Stimulated activated CD4-positive, alpha-beta T cell treated with anti-CD3 and anti-CD28 coated beads, TNF-alpha, amount 100 ng/mL, for 24 hours (primary cell): ENCODE measurements at places on chromosomes 16 and 17.

GRCh38 chr16:11506741-11507305 lies 79.9 kb downstream of the LITAF start:
- no peak for DNase-seq

DNA sequence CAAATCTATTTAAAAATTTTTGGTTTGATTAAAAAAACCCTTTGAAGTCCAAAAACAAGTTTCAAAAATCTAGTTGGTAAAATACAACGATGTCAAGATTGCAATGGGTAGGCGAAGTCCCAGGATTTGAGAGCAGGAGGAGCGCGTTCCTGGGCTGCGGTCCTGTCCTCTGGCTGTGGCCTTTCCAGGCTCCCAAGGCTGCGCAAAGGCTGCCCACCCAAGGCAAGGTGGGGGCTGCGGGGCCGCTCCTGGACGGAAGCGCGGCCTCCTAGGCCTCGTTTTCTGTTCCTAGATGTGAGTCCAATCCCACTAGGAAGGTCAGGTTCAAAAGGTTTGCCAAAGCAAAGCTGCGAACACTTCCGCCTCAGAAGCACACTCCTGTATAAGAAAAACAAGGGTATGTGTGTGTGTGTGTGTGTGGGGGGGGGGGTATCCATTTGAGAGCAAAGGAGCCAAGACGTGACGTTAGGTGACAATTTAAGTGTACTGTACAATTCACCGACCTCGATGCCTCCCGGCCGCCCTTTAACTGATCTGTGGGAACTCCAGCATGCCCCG lies 9.2 kb downstream of the AHSP start:
- no peak for DNase-seq

DNA sequence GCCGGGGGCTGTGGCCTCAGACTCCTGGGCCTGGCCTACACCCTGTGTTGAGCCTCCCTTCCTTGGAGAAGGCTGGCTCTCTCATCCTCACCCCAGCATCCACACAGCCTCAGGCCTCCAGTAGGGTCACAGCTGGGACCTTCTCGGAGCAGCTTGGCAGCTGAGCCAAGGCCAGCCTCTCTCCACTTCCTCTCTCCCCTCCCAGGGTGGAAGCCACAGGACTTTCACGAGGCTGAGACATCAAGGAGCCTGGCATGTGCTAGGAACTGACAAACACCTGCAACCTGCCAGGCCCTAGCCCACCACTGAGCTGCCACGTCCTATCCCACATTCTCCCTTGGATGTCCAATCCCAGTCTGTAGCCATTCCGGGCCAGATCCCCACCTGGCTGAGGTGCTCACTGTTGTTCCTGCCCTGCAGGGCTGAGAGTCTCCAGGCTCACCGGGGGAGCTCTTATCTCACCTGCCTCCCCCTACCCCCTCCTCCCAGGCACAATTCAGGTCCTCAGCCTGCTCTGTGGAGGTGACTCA lies 3.1 kb downstream of the MMP15 start:
- DNase-seq = no peak

DNA sequence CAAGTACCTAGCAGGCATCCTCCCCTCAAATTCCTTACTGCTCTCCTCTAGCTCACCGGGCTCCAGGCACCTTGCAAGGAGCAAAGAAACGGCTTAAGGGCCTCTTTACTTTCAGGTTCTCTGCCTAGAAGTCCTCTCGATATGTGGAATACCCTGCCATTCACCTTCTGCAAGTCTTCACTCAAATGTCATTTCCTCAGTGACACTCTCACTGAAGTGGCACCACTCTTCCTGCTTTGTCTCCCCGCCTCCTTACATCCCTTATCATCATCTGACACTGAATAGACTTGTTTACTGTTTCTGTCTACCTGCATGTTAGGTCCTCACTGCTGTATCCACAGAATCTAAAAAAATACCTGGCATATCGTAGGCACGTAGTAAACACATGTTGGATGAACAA lies 947 bp downstream of the SLC7A6OS start:
- DNase-seq = no peak

DNA sequence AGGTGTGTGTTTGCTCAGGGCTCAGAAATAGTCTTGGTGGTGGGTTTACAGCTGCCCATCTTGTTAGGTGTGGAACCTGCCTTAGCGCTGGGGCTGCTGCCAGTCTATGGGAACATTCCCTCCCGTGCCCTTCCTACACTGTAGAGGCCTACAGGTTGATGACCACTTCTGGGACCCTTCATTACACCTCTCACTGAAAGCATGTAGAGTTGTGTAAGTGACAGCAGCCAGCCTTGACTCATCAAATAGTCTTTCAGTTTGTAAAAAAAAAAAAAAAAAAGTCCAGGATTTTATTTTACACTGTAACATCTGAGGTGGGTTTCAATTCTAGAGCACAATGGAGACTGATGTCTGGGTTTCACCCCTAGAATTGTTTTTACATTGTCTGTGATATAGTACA lies 193.9 kb downstream of the SPECC1 start:
- no peak for DNase-seq

- no peak for DNase-seq
These were observed 51.7 kb upstream of the LGALS9 start for GRCh38 chr17:27579304-27579703.

DNA sequence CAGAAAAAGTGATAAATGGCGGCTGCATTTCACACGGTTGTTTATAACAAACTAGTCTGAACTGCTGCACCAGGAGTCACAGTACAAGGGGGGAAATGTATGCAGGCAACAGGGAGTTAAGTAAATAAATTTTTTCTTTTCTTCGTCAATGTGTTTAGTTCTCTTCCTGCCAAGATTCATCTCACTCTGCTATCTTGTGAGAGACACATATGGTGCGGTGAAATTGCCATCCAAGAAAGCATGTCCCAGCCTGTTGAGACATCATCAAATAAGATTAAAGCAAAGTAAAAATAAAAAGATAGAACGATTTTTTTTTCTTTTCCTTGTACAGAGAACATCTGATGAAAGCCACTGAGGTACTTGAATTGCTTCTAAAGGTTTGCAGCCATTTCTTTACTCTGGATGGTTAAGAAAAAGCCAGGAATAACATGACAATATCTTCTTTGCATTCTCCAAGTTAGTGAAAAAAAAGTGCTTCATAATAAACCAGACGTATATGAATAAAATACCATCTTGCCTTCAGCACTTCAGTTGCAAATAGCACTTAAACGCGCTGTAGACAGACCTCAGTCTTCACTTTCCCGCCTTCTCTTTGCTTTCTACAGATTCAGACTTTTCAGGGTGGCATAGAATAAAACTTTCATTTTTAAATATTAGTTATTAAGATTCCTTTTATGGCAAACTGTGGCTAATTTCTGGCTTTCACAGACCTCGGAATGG lies 506.2 kb upstream of the ZFHX3 start:
- DNase-seq = no peak

DNA sequence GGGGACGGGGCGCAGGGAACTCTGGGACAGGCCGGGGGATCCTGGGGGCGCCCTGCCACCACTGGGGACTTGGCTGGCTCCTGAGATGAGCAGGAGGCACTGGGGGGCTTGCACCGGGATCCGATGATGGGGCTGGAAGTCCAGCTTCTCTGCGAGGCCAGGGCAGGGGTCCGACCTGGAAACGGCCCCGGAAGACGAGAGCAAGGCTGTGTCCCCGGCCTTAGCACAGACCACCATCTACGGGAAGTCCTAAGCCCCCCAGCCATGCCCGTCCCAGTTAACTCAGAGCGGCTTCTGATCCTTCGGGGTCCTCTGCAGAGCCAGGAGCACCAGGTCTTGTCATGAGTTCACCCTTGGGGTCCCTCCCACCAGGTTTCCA lies 573 bp downstream of the CDT1 start:
- no peak for DNase-seq

GRCh38 chr17:40321961-40322357 lies 13.0 kb downstream of the RARA start:
- DNase-seq = no peak

DNA sequence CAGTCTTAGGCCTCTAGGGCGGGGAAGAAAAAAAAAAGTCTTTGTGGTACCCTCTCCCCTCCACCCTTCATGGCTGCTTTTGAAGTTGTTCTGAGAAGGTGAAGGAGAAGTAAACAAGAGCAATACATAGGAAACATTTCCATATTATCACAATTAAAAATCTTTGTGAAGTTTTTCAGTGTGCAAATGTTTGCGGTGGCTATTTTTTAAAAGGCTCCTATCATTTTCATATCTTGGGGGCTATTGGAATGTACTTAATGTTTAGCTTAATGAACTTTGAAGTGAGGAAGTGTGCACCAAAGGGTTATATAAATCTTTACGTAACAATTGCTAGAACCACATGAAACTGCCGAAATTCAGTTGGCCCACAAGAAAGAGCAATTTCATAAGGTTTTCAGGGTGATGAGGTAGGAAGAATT lies 7.6 kb downstream of the NOL11 start:
- DNase-seq = no peak

DNA sequence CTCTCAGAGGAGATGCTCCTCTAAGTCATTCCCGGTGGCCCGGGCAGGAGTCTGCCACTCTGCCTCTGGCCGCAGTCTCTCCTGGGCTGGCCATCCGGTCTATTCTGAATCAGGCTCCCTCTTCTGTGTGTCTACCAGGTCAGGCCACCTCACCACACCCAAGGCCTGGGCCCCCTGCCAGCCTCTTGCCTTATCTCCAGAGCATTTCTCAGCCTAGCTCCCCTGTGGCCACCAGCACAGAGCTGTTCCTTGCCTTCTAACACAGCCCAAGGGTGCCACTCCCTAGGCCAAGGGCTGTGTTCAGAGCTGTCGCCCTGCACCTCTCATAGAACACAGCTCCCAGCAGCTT lies 55.3 kb downstream of the MYO18A start:
- no peak for DNase-seq

- no peak for DNase-seq
These were observed 11.4 kb upstream of the FADS6 start for GRCh38 chr17:74904687-74905409.

GRCh38 chr17:54754560-54754959 lies 146.1 kb upstream of the TOM1L1 start:
- no peak for DNase-seq

DNA sequence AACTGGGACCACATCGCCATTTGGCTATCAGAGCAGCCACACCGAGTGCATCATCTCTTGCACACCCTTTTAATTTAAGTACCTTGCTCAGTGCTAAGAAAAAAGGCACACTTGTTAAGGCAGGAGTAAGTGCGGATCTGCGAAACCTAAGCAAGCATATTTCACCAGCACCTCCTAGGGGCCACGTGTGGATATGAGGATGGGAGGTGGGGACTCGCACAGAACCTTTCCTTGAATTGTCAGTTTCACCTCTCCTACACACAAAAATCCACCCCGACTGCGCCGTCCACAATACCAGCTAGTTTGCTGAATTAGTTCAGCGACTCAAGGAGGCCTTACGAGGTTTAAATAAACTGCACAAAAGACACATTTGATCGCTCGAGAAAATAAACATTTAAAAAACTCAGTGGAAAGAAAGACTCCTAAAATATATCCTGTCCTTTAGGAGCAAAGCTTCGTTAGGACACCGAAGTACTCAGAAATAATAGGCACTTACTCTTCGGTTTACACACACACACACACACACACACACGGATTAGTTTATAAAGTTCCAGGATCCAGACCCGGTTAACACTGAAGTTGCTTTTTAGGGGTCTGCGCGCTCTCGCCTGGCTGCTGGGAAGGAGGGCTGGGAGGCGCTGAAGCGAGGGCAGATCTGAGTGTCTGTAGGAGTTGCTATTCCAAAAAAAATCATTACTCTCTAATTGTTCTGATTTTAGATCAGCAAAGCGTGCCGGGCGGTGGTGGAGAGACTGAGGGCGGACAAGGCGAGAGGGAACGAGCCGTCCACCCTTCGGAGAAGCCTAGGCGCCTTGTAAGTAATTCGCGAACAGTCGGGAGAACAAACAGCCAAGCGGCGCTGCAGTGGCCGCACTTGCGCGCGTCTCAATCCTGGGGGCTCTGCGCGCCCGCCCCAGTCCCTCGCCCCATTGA lies 1.0 kb upstream of the KCNJ2 start:
- no peak for DNase-seq

DNA sequence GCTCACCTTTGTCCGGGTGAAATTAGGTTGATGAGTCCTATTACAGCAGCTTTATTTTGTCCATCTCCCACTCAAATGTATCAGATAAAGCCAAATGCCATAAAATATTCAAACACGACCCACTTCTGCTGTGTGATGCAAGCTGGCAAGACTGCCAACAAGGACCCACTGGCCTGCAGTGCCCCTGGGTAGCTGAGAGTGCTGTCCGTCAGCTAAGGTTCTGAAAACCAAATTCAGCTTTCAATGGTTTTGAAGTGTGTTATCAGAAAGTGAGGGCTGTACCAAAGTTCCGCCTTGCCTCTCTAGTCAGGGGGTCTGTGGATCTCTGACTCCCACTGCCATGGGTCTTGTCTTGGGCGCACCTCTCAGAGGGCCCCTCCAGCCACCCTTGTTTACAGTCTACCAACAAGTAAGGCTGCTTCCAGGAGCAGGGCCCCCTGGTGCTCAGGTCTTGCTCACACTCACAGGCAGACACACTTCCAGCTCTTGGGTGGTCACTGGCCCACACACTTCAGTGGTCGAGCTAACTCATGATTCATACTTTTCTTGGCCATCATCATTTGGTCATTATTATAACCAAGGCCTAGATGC lies 10.5 kb upstream of the CCDC182 start:
- DNase-seq = no peak

- no peak for DNase-seq
These were observed 10.0 kb upstream of the CYTH1 start for GRCh38 chr17:78791840-78792709.

GRCh38 chr17:34486761-34487160 lies 92.6 kb upstream of the TMEM132E start:
- DNase-seq = no peak

DNA sequence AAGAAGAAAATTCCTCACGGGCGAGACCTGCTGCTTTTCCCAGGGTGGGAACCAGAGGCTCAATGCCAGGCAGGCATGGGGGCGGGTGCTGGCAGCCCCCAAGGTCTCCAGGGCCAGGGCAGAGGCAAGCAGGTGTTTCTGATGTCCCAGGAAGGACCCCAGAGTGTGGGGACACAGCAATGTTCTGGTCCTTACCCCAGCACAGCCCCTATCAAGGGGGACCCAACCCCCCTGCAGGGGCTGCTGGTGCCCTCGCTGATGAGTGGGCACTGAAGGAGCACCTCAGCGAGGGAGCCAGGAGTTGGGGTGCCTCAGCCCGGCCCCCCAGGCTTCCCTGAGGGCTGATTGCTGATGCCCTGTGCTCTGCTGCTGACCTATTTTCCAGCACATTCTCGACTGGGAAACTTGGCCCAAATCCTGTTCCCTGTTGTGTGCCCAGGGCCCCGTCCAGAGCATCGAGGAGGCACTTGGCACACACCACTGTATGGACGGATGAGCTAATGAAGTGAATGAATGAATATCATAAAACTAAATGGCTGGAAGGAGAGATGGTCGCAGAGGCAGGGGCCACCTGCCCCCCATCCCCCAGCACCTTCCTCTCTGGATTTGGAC lies 2.8 kb downstream of the DBNDD1 start:
- DNase-seq = no peak

GRCh38 chr16:58492735-58493134 lies 7.2 kb upstream of the NDRG4 start:
- DNase-seq = no peak
